ENCODE measurements at places on chromosomes 1 and 21. TPM values are rescaled to one million over a fixed set of nuclear protein-coding genes. Genes with fewer than 3 reads are reported as not detected.

DNA sequence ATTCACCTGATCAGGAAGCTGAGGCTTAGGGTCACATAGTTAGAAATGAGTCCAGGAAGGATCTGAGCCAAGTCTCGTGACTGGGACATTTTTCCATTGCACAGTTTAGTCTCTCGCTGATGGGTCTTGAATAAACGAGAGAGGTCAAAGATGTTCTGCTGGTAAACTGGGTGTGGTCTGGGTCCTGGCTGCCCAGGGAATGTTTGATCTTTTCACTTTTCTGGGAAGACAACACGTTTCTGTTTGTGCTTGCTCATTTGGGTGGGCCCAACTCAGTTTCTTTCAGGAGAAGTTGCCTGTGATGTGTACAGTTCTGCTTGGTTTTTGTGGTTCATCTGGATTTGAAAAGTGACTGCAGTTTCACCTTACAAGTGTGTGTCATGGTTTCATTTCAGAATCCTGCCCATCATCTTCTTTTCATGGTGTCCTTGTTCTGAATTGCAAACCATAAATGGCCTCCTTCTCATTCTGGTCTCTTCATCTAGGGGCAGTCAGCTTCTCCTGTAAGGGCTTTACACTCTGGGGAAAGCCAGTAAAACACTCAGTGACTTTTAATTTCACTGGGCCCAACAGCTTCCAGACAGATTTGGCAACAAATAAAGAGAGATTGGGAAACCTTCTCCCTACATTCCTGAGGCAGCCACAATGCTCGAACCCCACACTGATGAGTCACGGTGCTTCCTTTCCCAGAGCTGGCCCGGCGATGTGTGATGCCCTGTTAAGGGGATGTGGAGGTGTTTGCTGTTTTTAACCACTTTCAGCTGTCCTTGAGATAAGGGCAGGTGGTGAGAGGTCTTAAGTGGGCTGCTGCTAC lies 7.2 kb upstream of the TACSTD2 start:
- H3K27me3 ChIP-seq, result peaks cover 54% of the 10 kb centered on the region
- peak overlapping the region; percentile 27 for H3K4me3 ChIP-seq
- peak overlapping the region; percentile 34 for H3K27ac ChIP-seq
- DNase-seq, result no peak
- no peaks in the 10 kb centered on the region for H3K36me3 ChIP-seq

- peaks cover 26% of the 10 kb centered on the region for H3K36me3 ChIP-seq
- no peak overlapping the region for H3K27ac ChIP-seq
- DNase-seq, result no peak
- H3K27me3 ChIP-seq, result peaks cover 17% of the 10 kb centered on the region
- peaks cover 19% of the 10 kb centered on the region for H3K4me1 ChIP-seq
Observed at GRCh38 chr21:33412832-33413519, 9.8 kb downstream of the IFNGR2 start.

- H3K27ac ChIP-seq, result peak overlapping the region; percentile 83
- DNase-seq, result peak; percentile 62
- peaks cover 30% of the 10 kb centered on the region for H3K4me1 ChIP-seq
- no peaks in the 10 kb centered on the region for H3K36me3 ChIP-seq
Observed at GRCh38 chr1:182301467-182302198, 90.0 kb downstream of the GLUL start.

DNA sequence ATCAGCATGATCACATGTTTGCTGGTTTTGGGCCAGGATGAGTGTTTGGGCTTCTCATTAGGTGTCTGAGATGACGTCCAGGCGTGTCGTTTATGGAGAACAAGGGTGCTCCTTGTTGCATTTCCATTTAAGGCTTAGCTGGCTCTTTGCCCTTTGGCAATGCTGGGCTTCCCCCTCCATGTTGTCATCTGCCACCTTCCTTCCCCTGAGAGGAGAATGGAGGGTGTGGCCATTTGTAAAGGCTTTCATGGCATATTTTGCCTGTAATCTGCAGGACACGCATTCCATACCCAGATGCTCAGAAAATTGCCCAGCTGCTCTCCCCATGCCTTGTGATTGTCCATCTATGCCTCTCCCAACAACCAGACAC lies 27.7 kb downstream of the PKP1 start:
- DNase-seq, result no peak
- peaks cover 4% of the 10 kb centered on the region for H3K4me1 ChIP-seq
- H3K4me3 ChIP-seq, result no peak overlapping the region

DNA sequence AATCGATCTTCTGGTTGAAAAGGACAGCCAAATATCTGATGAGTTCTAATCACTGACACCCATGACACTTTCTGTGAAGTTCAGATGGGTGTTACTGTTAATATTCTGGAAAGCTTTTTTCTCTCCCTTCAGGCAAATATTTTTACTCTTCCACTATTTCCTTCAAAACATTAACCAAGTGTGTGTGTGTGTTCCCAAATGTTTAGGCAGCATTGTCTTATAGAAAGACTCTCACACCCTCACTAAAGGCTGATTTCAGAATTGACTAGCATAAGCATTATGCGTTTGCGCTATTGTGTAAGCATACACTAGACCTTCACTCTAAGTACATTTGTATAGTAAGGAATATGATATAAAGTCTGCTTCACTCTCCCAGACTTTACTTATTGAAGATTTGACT lies 24.7 kb downstream of the WARS2 start:
- no peak for DNase-seq
- no peaks in the 10 kb centered on the region for H3K27me3 ChIP-seq
- H3K36me3 ChIP-seq, result no peaks in the 10 kb centered on the region
- H3K27ac ChIP-seq, result no peak overlapping the region
- no peak overlapping the region for H3K4me3 ChIP-seq

- H3K4me1 ChIP-seq, result peaks cover 17% of the 10 kb centered on the region
- DNase-seq, result no peak
- H3K4me3 ChIP-seq, result peak overlapping the region; percentile 94
- no peaks in the 10 kb centered on the region for H3K27me3 ChIP-seq
Observed at GRCh38 chr1:51728611-51729155, 111.8 kb downstream of the OSBPL9 start.

- H3K4me1 ChIP-seq, result no peaks in the 10 kb centered on the region
- no peaks in the 10 kb centered on the region for H3K27me3 ChIP-seq
- no peak overlapping the region for H3K4me3 ChIP-seq
- H3K27ac ChIP-seq, result no peak overlapping the region
Observed at GRCh38 chr1:192866241-192866868, 57.5 kb downstream of the RGS2 start.

DNA sequence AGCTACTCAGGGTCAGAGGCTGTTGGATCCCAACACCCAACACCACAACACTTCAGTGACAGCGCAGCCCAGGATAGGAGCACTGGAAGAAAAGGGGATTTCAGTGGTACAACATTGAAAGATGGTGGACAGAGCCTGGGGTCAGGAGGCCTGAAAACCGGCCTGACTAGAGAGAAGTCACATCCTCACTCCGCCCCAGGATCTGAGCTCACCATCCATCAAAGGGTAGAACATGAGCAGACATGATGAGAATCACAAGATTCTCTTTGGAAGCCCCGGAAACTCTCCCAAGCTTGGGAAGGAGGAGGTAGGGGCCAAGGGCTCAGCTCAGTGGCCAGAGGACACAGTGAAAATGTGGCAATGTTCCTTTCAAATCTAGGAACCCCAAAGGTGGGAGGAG lies 271.3 kb downstream of the NPHP4 start:
- no peak for DNase-seq
- H3K4me3 ChIP-seq, result no peak overlapping the region
- H3K27me3 ChIP-seq, result peaks cover 3% of the 10 kb centered on the region
- H3K27ac ChIP-seq, result no peak overlapping the region

WNT4 gene
- total RNA-seq, result not detected

Data from activated CD4-positive, alpha-beta T cell treated with anti-CD3 and anti-CD28 coated beads, Interleukin-2, amount 10 ng/mL, durations not matched to agents 24 days and 14 days (primary cell).